ENCODE measurements at places on chromosomes 2 and 18.

DNA sequence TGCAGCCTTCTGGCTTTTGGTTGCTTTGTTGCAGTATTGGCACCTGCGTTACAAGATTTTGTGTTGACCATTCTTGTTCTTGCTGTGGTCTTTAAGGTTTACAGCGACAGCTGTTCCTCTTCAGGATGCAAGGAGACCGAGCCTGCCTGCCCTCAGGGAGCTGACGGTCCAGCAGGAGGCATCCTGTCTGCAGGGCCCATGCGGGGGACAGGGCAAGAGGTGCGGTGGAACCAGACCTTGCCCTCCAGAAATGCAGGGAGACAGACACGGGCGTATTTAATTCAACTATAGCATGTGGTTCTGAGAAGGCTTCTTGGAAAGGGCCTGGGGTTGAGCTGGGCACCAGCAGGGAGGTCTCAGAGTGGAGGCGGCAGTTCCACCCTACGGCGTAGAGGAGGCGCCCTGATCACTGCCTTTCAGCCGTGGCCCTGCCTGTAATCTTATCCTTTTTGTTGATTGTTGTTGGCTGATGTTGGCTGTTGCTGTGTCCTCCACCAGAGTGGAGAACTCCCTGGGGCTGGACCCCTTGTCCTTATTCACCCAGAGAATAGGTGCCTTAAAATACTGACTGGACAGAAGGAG, 71.7 kb downstream of the HPCAL1 start:
- no peak for DNase-seq

- no peak for DNase-seq
Measured at GRCh38 chr18:24428709-24429108, 2.2 kb downstream of the IMPACT start.

DNA sequence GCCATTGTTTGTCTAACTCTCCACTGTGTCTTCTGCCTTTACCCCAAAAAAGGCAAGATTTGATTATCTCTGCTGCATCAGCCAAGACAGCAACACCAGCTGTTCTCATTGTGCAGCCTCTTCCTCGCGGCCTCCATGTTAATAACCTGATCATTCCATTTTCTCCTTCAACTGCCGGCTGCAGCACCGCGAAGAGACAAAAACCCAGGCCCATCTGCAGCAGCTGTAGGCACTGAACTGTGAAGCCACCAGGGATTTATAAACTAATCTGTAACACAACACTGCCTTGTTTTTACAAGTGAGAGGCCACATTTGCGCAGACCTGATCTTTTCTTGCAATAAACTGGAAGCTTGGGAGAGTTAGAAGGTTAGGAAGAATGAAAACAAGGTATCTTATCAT, 147.8 kb downstream of the SATB2 start:
- DNase-seq = no peak

DNA sequence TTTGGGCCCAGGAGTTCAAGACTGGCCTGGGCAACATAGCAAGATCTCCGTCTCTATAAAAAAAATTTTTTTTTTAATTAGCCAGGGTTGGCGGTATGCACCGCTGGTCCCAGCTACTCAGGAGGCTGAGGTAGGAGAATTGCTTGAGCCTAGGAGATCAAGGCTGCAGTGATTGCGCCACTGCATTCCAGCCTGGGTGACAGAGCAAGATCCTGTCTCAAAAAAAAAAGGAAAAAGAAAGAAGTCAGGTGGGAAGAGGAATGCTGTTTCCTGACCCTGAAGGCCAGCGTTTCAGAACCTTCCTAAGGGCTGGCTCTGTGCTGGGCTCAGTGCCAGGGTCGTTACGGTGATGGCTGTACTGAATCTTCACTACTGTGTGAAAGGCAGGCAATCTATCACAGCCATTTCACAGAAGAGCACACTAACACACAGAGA, 35.0 kb upstream of the AGAP1 start:
- DNase-seq = no peak

DNA sequence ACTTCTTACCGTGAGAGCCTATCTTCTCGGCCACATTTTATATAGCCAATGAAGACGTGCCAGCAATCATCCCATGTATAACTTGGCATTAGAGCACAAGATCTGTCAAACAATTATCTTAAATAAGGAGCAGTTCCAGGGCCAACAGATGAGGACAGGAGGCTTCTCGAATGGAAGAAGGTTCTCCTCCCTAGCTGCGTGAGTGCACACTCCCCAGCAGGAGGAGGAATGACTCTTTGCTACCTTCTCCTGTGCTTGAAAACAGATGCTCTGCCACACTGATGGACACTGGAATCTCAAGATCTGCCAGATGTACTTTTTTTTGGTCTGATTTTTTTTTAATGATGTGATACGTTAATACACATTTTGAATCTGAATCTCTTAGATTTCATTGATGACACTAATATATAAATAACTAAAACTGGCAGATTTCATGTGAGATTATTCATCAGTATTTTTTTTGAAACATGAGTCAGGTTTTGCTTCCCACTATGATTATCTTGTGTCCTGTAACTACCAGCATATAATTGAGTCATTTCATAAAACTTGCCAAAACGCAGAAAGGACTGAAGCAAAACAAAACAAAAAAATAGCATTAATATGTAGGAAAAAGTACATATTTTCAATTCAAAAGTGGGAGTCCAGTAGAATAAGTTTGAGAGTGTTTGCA, 626 bp upstream of the VIT start:
- DNase-seq = peak; percentile 5

DNA sequence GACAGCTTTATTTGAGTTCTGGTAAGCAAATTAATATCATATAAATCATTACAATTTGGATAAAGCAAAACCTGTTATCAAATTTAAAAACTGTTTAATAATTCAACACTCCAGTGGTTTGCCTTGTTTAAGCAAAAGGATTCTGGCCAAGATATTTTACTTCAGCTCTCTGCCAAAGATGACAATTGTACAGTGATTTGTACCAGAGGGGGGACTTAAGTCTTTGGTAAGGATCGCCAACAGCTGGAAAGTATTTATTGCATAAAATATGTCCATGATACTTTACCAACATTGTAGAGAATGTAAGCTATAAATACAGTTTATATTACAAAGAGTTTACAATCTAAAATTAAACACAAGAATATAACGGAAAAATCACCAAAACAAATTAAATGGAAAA, 13.8 kb downstream of the PREPL start:
- DNase-seq = no peak

DNA sequence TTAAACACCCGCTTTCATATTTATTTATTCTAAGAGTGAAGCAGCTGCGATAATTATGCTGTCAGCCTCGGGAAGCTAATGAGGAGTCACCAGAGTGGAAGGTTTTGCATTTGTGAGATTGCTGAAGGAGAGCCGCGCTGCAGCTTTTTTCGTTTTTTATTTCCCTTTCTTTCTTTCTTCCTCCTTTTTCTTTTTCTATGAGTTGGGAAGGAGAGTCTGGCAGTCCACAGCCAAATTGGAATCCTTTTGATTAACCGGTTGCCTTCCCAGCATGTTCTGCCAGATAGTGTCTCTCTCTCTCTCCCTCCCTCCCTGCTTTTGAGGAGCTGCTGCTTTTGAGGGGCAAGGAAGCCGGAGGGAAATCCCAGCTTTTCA, 82.1 kb downstream of the CDK15 start:
- DNase-seq = no peak

- no peak for DNase-seq
Measured at GRCh38 chr18:55732227-55733106, 144.5 kb upstream of the TCF4 start.

GRCh38 chr18:70535041-70535440, 246.2 kb downstream of the SOCS6 start:
- DNase-seq = peak; percentile 1

- peak; percentile 87 for DNase-seq
Measured at GRCh38 chr2:96524482-96525210, 11.9 kb upstream of the ARID5A start.

DNA sequence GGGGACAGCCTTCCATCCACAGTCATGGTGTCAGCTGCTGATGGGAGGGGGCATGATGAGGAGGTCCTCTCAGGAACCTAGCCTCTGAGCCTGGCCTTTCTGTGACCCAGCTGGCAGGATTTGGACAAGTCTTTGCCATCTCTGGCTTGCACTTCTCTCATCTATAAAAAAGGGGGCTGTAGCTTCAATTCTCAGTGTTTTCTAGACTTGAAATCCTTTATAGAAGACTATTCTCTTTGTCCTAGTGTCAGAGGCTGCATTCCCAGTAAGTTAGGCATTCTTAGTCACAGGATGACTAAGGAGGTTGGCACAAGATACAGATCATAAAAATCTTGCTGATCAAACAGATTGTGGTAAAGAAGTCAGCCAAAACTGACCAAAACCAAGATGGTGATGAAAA, 958.5 kb downstream of the CNTNAP5 start:
- DNase-seq = no peak

DNA sequence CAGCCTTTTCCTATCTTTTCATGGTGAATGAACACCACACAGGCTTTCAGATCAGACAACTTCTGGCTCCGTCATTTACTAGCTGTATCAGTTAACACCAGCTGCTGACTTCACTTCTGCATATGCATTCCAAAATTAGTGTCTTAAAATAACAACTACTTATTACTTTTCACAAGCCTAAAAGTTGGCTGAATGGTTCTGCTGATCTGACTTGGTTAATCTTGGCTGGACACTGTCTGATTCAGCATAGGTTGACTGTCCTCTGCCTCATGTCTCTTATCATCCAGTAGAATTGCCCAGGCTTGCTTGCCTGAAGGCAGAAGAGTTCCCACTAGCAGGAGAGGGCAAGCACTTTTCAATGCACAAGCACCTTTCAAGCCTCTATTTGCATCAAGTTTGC, 72.7 kb downstream of the MARCHF4 start:
- no peak for DNase-seq

GRCh38 chr18:23314672-23315071, 138.4 kb upstream of the RIOK3 start:
- DNase-seq = no peak

GRCh38 chr18:51013259-51013658, 16.8 kb upstream of the SMAD4 start:
- no peak for DNase-seq

DNA sequence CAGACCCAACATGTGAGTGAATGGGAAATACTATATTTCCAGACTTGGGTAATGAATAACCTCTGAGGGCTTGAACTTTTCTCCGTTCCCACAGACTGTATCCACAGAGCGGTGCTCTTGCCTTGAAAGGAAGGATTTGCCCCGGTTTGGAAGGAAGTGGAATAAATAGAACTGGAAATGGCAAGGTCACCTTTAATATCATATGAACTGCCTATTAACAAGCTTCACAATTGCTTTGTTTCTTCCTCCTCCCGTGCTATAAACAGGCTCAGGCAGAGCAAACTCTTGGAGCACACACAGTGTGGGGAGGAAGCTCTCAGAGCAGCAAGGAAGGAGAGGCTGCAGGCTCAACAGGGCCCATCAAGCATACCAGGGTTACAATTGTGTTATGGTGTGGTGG, 28.5 kb upstream of the DARS1 start:
- DNase-seq = no peak

DNA sequence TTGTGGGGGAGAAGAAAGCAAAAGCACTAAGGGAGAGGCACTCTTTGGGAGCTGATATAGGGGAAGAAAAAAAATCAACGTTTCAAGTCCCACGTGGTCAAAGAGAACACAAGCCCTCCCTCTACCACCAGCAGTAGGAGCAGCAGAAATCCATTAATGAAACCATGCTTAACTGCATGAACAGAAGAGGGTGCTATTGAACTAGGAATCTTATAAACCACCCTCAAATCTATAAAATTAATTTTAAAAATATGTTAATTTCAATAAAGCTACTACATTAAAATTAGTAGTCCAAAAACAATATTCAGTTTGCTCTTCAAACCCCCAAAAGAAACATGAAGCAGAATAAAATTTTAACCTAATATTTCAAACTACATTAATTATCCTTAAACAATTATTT, 147.8 kb downstream of the TMEM18 start:
- no peak for DNase-seq

DNA sequence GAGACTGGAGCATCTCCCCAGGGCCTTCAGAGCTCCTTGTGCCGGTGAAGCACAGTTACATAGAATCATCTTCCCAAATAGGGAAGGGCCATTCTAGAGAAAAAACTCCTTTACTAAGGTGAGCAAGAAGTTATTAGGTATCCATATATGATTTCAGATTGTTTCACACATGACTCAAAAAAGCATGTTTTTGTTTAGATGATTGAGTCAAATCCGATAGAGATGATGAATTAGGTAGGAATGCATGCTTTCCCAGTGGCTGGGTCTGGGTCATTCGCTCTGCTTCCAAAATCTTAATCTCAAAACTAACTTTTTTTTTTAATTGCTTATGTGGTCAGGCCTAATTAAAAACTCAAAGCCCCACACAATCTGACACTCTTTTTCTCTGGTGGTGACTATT, 3.8 kb downstream of the NT5C1B start:
- no peak for DNase-seq

- peak; percentile 21 for DNase-seq
Measured at GRCh38 chr2:219997341-219997851, 370.0 kb downstream of the SLC4A3 start.

DNA sequence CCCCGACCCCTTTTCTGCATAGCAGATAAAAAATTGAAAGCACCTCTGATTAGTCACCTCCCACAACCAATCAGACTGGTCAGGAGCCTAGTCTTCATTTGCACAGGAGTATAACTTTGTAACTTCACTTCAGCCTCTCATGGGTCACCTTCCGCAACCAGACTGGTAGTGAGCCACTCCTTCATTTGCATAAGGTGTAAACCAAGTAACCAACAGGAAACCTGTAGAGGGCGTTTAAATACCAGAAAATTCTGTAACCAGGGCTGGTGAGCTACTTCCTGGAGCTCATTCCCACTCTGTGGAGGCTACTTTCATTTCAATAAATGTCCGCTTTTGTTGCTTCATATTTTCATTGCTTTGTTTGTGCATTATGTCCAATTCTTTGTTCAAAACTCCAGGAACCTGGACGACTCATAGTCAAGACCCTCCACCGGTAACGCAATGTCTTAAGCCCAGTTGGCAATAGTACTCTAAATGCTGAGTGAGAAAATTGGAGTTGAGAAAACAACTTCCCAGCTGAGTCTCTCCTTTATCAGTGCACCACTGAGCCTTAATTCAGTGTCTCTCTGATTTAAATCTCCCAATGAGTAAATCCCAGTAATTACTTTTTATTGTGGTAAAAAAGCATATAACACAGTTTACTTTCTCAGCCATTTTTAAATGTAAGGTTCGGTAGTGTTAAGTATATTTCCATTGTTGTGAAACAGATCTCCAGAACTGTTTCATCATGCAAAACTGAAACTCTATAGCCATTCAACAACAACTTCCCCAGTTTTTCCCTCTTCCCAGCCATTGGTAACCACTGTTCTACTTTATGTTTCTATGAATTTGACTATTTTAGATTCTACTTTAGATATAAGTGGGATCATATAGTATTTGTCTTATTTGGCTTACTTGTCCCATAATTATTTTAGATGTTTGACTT, 392.7 kb upstream of the SLC8A1 start:
- DNase-seq = no peak

Data from activated CD4-positive, alpha-beta T cell treated with anti-CD3 and anti-CD28 coated beads, Interleukin-2, amount 50 U/mL, for 16 hours (primary cell).